ENCODE measurements at places on chromosomes 13 and 19.

DNA sequence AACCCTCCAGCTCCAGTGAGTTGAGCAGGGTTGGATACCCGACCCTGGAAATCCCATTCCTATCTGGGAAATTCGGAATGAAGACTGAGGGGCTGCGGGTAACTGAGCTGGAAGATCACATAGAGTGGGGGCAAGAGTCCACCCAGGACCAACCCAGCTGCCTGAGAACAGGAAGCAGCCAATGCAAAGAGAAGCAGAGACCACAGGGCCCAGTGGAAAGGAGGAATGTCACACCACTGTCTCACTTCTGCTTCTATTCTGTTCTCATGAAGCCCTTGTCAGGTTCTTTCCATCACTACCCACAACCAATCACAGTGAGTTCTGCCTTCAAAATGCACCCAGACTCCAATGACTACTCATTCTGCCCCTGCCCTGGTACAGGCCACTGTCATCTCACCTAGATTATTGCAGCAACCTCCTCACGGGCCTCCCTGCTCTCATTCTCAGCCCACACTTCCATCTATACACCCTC, 15.3 kb downstream of the DYRK1B start:
- no peak for DNase-seq

DNA sequence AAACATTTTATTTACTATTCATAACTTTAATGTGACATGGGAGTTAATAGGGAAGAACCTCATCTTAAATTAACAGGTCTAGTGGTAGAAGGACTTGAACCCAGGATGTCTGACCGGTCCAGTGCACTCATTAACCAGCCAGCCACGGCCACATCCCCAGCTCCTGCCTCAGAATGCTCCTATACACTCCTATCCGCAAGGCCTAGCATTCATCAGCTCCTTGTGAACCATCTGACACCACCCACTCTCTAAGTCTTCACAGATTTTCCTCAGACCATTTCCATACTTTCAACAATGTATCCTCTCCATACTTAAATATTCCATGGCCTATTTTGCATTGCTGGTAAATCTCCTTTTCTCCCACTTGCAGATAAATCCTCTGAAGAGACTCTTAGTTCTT, 98.3 kb downstream of the KLF12 start:
- DNase-seq = no peak

GRCh38 chr13:25675060-25675459, 303.3 kb downstream of the ATP8A2 start:
- DNase-seq = no peak

DNA sequence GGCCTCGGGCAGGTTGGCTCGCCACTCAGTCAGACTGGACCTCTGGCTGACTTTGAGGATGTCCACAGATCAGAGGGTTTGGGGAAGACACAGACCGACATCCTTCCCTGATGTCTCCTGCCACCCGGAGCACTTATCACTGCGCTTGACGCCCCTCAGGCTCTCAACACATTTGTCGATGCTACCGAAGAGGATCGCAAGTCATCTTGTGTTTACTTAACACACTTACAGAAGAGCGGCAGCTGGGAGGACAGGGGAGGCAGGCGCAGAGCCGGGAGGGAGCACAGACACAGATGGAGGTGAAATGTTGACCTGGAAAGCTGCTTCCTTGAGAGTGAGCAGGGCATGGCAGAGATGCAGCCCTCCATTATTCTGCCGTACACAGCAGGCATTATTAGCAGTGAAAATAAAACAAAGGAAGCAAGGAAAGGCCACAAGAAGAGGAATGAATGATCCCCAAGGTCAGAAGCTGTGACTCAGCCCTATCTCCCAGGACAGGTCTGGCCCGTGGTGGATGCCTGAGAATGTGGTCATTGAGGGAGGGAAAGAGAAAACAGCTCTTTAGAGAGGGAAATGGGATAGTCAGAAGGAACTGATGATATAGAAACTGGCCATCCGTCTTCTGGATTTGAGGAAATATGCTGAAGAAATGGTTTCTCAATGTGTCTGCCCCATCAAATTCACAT, 549.5 kb upstream of the ARGLU1 start:
- DNase-seq = no peak

DNA sequence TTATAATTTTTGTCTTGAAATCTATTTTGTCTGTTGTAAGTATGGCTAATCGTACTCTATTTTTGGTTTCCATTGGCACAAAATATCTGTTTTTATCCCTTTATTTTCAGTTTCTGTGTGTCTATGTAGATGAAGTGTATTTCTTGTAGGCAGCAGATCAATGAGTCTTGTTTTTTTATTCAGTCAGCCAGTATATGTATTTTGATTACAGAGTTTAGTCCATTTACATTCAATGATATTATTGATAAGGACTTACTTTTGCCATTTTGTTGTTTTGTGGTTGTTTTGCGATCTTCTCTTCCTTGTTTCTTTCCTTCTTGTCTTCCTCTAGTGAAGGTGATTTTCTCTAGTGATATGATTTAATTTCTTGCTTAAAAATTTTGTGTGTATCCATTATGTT, 336.3 kb upstream of the SPRY2 start:
- no peak for DNase-seq

- peak; percentile 4 for DNase-seq
Measured at GRCh38 chr13:102597029-102597961, 509 bp downstream of the TPP2 start.

GRCh38 chr13:75102001-75102716, 379.8 kb downstream of the TBC1D4 start:
- DNase-seq = no peak

DNA sequence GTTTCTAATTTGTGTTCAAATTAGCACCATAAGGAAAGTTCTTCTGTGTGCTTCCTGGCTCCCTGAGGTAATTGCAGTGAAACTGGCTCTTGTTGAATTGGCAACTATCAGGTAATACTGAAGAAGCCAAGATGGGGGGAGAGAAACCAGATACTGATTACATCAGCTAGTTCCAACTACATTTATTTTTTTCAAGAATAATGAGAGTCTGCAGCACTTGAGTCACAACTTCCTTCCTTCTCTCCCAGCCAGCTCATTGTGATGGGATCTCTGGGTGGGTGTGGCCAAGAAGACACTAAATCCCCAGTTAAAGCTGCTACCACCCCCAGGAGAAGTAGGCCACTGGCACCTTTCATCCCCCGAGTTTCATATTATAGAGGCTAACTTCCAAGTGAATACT, 100.7 kb upstream of the RXFP2 start:
- no peak for DNase-seq

GRCh38 chr19:49499030-49499670, 2.9 kb downstream of the RPS11 start:
- no peak for DNase-seq

DNA sequence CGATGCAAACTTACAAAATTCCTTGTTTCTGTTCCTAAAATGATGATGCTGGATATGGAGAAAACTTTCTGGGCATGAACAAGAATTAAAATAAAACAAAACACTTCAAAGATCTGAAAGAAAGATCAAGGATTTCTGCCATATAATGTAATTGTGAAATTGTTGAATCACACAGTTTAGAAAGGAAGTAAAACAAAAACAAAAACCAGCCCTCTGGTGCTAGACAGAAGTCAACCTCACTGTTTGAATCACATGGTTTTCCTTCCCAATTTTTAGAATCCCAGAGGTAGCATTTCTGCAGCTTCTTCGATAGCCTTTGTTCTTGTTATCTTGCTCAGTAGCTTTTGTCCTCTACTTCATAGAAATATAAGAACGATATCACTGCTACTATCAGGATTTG, 118.2 kb upstream of the ARGLU1 start:
- DNase-seq = no peak

DNA sequence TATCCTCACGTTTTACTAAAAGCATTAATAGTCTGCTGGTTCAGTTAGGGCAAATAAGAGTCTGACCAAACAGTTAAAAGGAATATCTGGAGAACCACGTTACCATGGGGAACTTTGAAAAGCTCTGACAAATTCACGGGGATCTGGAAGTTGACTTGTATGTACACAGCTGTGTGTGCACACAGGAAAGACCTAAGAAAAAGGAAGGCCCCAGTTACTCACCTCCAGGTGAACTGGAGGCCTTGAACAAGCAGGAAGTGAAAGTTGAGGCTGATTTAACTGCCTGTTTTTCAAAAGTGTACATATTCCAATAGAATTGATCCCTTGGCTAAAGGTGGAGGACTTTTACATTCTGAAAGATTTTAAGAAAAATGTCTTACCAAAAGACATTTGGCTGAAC, 1891.6 kb upstream of the PCDH20 start:
- DNase-seq = no peak

GRCh38 chr19:8028951-8029491, 23.5 kb upstream of the CCL25 start:
- no peak for DNase-seq

DNA sequence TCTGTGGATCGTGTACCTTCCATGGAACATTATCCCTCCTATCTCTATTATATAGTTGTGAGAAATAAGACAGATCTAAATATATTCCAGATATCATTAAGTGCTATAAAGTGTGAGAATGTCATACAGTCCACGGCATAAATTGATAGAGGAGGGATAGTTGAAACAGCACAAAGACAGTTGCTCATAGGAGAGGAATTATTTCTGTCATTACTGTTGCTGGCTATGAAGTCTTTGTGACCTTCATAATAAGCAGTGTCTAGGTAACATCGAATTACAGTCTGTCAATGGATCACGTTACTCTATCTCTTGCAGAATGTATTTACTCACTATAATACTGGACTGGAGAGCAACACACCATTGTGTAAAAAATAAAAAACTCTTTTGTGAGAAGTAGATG, 671.5 kb upstream of the PCDH20 start:
- no peak for DNase-seq

- no peak for DNase-seq
Measured at GRCh38 chr13:113166681-113167080, 8.2 kb downstream of the PROZ start.

DNA sequence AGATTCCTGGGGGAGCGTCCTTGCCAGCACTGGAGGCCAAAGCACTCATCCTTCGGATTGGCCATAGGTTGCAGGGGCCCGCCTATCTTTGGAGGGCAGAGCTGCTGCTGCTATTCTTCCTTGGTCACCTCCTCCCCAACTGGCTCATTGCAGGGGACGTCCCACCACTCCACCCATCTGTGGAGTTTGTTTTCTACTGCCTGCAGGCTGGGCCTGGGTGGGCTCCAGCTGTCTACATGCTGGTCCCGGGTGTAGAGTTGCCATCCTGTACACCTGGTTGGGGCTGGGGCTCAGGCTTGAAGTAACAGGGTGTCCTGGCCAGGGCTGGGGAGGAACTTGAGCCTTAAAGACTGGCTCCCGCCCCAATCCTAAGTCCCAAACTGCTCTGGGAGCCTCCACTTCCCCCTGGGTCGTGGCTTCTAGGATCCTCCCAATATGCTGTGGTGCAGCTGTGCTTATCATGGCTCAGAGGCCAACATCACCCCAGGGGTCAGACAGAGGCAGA, 2.1 kb downstream of the RNF225 start:
- DNase-seq = no peak

GRCh38 chr13:49976314-49977258, 20.3 kb upstream of the TRIM13 start:
- DNase-seq = peak; percentile 61

DNA sequence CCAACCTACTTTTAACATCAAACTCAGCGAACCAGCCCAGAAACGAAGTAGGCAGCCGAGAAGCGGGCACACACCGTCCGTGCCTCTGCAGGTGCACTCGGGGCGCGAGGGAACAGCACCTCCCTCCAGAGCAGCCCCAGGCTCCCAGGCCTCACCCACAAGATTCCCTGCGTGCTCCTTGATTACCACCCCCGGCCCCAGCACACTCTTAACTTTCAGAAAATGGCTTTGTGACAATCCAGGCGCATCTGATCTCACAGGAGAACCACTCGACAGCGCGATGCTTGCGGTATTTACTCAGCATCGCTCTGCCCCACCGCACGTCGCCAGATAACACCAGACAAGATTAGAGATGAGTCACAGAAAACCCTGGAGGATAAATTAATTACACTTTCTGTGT, 134.9 kb upstream of the SPACA7 start:
- DNase-seq = no peak

- no peak for DNase-seq
Measured at GRCh38 chr13:111879719-111880118, 187.2 kb upstream of the SOX1 start.

GRCh38 chr19:17329366-17330261, 5.0 kb downstream of the ANO8 start:
- no peak for DNase-seq

- no peak for DNase-seq
Measured at GRCh38 chr13:70235565-70235964, 127.3 kb upstream of the KLHL1 start.

Data from activated T-helper 1 cell treated with Interleukin-2 at 50 U/mL for 16 hours (primary cell).